ENCODE measurements at places on chromosomes 1 and 21.

GRCh38 chr21:29017639-29018237 lies 1.4 kb downstream of the RWDD2B start:
- DNase-seq, result no peak

DNA sequence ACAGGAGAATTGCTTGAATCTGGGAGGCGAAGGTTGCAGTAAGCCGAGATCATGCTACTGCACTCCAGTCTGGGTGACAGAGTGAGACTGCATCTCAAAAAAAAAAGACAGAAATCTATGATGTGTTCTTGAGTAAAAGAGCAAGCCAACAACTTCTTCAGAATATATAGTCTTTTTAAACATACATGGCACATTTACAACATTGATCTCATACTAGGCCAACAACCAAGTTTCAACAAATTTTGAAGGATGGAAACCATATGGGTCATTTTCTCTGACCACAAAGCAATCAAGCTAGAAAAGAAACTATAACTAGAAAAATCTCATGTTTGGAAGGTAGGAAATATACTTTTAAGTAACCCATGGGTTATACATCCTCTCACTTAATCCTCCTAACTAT lies 38.3 kb downstream of the PAFAH2 start:
- no peak for DNase-seq

DNA sequence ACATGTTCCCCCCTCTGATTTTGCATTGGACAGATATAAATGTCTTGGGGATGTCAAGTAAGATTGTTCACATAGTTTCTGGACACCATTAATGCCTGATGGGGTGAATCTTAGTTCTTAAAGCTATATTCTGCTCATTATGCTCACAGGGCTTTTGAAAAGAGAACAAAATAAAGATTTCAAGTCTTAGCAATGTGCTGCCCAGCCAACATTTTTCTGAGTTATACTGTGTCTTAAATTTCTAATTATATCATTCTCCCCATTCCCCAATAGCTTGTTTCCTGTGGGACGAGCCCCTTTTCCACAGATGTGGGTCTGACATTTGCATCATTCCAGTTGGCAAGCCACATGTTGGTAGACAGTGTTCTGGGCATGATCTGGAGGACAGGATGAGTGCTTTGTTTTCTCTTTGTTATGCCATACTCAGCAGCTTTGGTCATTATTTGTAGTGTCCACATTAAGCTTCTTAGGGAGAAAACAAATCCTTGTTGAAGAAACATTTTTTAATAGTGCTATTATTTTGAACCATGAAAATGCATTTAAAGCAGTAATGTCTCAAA lies 32.8 kb downstream of the MTARC1 start:
- DNase-seq, result no peak

- no peak for DNase-seq
Observed at GRCh38 chr1:29521438-29521715, 285.1 kb downstream of the PTPRU start.

- DNase-seq, result no peak
Observed at GRCh38 chr1:25544243-25544764, 898 bp downstream of the LDLRAP1 start.

DNA sequence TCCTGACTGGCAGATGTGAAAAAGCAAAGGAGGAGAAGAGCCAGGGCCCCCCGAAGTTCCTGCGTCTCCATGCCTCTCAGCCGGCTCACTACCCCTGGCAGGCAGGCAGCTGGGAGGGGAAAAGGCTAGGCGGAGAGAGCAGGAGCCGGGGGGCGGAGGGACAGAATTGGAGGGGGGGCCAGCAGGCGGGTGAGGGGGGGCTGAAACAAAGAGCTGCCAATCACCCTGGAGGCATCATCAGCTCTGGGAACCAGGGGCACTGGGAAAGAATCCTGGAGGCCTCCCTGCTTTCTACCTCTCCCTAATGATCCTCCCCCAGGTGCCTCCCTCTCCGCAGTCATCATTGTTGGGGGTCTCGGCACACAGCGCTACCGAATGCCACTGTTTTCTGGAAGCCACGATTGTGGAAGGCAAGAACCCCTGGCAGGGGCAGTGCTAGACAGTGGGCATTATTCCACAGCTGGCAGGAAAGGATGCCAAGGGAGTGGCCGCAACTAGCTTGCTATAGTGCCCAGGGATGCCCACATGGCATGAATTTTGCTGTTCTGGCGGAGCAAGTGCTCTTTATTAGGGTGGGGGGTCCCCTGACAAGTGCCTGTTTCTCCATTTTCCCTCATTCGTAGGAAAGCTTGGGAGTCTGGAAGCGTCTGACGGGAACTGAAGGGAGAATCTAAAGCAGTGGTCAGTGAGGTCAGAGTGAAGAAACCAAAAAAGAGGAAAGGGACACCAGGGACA lies at the start of gene THBS3:
Gene THBS3, minus strand, starts transcription at position 92 of the 735 bp plus-strand sequence. Its CDS starts 21 bp downstream, at position 71.
- peak; percentile 13 for DNase-seq

DNA sequence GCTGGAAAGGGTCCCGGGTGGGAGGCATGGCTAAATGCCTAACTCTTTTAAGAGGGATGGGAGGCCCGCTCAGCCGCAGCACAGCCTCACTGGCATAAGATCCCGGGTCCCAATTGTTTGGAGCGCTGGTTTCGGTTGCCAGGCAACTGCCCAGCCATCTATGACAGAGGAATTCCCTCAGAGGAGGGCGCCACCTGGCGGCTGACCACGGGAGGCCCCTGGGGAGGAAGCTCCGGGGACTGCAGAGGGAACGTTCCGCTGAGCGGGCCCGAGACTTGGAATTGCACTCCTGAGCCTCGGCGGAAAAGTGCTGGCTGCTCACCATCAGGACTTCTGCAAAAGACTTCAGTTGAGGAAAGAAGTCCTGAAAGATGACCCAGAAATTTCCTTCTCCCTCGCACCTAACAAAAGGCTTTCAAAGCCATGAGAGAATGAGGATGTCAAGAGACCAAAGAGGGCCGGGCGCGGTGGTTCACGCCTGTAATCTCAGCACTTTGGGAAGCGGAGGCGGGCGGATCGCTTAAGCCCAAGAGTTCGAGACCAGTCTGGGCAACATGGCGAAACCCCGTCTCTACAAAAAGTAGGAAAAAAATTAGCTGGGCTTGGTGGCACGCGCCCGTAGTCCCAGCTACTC lies 1.1 kb upstream of the ELAPOR1 start:
- peak; percentile 88 for DNase-seq

DNA sequence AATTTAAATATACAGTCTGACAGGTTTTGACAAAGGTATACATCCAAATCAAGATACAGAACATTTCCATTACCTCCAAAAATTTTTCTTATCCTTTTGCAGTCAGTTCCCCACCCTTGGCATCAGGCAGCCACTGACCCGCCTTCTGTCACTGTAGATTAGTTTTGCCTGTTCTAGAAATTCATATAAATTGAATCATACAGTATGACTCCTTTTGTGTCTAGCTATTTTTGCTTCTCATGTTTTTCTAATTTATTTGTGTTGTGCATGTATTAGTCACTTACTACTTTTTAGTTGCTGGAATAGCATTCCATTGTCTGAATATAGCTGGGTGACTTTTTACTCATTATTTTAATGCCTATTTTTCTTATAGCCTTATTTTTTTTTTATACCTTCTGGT lies 3.8 kb downstream of the UTP25 start:
- peak; percentile 8 for DNase-seq

DNA sequence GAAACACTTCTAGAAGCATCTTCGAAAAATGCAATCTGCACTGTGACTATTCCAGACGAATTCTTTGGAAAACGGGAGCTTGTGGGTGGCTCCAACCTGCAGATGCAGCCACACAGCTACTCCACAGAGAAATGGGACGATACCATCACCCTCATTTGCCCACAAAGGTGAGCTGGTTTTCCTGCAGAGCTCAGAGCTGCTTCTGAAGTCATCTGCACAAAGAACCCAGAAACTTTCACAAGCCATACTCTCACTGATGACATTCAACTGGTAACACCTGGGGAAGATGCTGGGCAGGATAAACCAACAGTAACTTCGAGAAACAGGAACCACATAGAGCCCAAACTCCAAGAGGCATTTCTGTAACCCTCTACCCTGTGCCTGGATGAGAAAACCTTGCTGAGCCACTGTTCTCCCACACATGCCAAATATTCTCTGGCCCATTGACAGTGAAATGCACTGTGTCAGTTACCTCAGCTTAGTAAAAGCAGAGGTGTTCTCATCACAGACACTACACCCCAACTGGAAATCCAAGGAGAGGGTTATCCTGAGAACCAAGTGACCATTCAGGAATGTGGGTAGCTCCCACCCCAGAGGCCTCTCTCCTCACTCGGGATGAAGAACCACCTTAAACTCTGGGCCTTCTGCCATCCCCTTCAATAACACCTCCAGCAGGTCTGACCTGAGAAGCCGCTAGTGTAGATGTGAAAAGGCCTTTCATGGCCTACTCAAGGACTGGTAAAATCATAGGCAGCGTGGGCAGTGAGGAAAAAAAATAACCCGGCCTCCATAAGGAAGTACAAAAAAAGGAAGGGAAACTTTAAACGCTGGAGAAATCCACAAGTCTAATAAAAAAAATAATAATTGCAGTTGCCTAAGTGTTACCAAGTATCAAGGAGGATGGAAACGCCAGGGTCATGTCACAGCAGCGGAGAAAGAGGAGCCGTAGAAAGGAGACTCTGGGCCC lies 56.7 kb downstream of the HSF2BP start:
- no peak for DNase-seq

- peak; percentile 87 for DNase-seq
Observed at GRCh38 chr1:200738327-200738948, at the start of gene CAMSAP2. TSS of gene CAMSAP2 (plus strand) at chr1:200738893. CDS start at chr1:200739828, 935 bp downstream.

DNA sequence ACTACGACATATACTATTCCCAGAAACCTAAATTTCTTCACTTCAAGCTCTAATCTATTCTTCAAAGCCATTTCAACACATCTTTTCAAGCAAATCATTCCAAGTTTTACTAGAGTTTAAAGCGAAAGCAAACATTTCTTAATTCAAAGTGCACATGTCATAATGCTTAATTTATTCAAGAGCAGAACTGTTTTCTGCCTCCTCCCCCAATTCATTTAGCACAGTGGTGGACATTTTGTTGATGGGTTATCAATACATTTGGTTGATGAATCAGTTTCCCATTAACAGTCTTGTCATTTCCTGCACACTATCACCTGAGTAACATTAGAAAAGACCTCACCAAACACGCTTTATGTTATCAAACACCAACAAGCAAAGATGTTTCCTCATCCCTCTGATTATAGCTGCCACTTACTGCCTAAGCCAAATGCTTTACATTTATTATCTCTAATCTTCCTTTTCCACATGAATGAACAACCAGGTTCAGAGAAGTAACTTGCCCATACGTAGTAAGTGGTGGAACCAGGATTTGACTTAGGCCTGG lies 2.0 kb downstream of the SRSF4 start:
- DNase-seq, result no peak

DNA sequence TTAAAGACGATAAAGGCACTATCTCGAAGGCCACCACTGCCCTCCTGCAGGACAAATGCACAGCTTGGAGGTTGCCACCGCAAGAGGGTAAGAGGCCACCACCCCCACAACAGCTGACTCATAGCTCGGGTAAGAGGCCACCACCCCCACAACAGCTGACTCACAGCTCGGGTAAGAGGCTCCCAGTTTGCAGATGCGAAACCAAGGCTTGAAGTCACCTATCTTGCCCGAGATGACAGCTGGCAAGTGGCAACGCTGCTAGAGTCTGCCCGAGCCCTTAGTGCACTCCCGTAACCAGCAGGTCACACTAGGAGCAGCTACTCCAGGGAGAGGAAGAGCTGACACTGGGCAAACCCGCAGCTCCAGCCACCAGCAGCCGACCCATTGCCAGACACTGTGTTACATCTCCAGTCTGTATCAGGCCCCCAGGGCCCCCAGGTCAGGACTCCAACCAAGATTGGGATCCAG lies 17.1 kb upstream of the SPSB1 start:
- DNase-seq, result peak; percentile 76

DNA sequence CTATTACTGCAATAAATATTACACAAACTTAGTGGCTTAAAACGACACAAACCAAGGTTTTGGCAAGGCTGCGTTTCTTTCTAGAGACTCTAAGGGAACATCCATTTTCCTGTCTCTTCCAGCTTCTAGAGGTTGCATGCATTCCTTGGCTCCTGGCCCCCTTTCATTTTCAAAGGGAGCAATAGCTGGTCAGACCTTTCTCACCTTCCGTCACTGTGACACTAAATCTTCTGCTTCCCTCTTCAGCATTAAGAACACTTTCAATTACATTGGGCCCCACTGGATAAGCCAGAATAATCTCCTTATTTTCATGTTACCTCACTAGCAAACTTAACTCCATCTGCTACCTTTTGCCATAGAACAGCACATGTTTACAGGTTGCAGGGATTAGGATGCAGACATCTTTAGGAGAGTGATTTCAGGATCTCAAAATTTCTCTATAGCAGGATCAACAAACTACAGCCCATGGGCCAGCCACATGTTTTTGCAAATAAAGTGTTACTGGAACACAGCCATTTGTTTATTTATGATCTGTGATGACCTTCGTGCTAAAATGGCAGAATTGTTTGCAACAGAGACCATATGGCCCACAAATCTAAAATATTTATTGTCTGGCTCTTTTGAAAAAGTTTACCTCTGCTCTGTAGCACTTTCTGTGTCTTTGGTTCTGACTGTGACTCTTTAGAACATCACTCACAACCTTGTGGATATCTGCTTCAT lies 221.5 kb upstream of the SGIP1 start:
- no peak for DNase-seq

GRCh38 chr1:82086739-82087138 lies 286.0 kb downstream of the ADGRL2 start:
- no peak for DNase-seq

- peak; percentile 81 for DNase-seq
Observed at GRCh38 chr1:9413071-9413876, 120.6 kb downstream of the SPSB1 start.

DNA sequence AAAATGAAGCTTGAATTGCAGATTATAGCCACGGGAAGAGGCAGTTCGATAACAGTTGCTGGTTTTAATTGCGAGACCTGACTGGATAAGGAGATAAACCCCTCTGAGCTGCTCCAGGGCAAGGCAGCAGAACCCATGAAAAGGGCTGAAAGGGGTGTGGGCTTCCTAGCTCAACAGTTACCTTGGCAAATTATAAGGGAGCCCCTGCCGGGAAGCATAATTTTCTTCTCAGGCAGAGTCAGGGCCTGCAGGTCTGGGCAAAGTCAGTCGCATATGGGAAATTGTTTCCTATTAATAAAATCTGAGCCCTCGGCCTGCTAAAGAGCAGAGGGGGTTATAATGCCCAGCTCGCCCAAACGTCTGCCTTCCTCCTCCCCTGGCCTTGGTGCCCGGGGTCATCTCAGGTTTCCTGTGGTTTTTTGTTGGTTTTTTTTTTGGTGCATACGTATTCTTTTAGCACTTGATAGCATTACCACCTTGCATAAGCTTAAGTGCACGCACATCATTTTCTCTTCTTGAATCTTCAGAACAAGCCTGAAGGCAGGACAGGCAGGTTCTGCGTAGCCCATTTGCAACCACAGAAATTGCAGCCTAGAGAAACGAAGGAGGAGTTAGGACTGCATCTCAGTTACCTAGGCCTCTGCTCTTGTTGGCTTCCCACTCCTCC lies 33.9 kb upstream of the SELENON start:
- no peak for DNase-seq

- no peak for DNase-seq
Observed at GRCh38 chr1:15515022-15515663, 8.9 kb downstream of the CASP9 start.

- DNase-seq, result no peak
Observed at GRCh38 chr21:18760247-18760646, 356.7 kb upstream of the TMPRSS15 start.

Data from kidney glomerular epithelial cell (primary cell).